Amniotic epithelial cell (primary cell): ENCODE measurements at places on chromosomes 3 and 15.

DNA sequence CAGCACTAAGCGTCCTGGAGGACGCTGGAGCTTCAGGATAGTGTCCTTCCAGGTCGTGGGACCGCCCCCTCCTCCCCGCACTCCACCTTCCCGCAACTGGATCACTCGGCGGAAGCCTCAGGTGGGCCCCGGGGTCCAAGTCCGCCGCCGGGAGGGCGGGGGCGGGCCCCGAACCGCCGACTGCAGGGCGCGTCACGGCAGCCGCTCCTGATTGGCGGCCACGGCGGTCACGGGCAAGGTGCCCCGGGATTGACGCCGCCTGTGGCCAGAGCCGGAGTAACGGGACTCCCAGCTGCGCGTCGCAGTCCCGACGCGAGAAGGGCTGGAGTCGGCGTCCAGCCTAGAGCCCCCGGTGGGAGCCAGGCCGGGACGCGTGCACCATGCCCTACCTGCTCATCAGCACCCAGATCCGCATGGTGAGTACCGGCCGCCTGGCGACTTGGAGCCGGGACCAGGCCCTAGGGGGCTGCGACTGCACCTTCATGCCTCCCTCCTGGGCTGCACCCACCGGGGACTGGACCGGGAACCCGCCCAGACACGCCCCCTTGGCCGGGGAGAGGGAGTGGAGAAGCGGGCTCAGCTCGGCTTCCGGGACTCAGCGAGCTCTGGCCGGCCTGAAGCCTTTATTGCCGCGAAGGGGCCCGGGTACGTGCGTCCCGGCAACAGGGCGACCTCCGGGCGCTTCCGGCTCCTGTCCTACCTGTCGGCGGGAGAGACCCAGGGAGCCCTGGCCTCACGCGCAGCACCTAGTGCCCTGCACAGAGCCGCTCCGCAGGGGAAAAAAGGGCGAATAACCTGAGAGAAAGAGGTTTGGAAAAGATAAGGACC, at the start of gene GCHFR:
Gene GCHFR, plus strand, starts transcription at position 268 of the 828 bp plus-strand sequence. Its CDS starts 113 bp downstream, at position 381.
- peak; percentile 53 for DNase-seq

- no peak for DNase-seq
These were observed 980 bp downstream of the PARP9 start for GRCh38 chr3:122562923-122563716.

GRCh38 chr15:69060041-69060481, 45.6 kb downstream of the NOX5 start:
- DNase-seq, result no peak

GRCh38 chr3:37892927-37893600, 31.4 kb downstream of the CTDSPL start:
- peak; percentile 7 for DNase-seq

GRCh38 chr15:94804613-94805012, 573.3 kb downstream of the MCTP2 start:
- no peak for DNase-seq

GRCh38 chr3:129063091-129063640, 2.6 kb downstream of the GP9 start:
- no peak for DNase-seq

DNA sequence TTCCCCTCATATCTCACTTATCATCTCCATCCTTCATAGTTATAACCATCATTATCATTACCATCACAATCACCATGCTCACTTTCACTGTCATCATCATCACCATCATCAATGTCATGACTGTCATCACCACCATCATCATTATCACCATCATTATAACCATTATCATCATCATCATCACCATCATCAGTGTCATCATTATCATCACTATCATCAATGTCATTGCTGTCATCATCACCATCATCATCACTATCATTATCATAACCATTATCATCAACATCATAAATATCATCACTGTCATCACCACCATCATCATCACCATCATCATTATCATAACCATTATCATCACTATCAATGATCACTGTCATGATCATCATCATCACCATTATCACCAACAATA, 44.1 kb downstream of the SSUH2 start:
- no peak for DNase-seq

GRCh38 chr3:108914774-108915641, 38.7 kb downstream of the GUCA1C start:
- DNase-seq, result peak; percentile 54

- DNase-seq, result no peak
These were observed 219.7 kb upstream of the NAALADL2 start for GRCh38 chr3:174639406-174639805.

DNA sequence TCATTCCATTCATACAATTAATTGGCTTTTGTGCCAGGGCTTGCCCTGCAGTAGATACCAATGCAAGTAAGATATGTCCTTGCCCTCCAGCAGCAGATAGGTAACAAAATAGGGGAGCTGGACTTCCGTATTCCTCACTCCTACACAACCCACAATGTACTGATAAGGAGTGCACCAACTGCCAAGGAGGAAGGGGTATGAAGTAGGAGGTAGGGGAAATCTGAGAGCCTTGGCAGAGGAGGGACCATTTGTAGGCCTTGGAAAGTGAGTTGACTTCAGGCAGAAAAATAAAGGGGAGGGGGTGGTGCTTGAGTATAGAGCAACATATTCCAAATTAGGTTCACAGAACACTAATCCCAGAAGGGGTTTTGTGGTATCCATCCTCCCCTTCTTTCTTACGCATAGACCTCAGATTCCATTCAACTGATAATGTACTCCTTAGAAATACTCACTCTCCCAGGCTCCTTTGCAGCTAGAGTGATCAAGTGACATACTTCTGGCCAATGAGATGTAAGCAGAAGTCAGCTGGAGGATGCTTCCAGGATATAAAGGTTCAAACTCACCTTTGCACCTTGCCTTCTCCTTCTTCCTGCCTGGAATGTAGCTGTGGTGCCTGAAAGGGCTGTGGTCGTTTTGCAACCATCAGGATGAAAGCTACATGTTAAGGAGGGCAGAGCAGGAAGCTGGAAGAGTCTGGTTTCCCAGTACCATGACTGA, 127.1 kb upstream of the SMAD3 start:
- DNase-seq, result peak; percentile 57

DNA sequence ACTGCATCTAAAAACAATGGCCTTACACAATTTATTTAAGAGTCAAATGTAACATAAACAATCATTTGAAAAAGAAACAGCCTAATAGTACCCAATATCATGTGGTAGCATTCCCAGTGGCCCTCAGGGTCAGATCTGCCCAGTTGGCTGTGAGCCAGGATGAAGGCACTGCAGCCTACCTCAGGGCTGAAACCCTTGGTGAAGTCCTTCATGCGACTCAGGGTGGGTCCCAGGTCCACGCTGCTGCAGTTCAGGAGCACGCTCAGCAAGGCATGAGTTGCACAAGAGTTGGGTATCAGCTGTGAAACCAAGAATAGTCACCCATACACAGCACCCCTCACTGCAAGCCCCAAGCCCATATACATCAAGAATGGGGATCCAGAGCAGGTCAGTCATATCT, 37.1 kb downstream of the SEMA3G start:
- no peak for DNase-seq

- peak; percentile 64 for DNase-seq
These were observed 46.4 kb downstream of the GJD2 start for GRCh38 chr15:34708422-34708821.

DNA sequence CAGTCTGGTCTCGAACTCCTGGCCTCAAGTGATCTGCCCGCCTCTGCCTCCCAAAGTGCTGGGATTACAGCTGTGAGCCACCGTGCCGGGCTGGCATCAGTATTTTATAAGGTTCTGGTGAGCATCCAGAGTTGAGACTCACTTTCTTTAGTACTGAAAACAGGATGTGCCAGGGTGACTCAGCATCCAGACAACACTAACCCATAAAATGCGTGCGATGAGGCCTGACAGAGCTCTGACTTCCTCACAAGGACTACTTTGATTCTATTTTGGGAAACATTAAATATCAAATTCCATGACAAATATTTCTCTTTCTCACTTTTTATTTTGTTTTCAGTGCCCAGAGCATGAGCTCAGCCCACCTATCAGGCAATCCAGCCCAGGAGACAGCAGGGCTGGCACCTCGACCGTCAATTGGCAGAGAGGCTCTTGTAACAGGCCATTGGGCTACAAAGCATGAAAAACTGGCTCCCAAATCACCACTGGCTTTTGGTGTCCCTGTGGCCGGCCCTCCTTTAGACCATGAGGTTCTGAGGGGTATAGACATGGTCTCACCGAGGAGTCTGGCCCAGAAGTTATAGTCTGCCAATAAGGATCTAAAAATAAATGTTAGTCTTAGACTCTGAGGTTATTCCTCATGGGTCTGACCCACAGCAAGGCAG, 75.0 kb downstream of the FEM1B start:
- DNase-seq, result peak; percentile 93

DNA sequence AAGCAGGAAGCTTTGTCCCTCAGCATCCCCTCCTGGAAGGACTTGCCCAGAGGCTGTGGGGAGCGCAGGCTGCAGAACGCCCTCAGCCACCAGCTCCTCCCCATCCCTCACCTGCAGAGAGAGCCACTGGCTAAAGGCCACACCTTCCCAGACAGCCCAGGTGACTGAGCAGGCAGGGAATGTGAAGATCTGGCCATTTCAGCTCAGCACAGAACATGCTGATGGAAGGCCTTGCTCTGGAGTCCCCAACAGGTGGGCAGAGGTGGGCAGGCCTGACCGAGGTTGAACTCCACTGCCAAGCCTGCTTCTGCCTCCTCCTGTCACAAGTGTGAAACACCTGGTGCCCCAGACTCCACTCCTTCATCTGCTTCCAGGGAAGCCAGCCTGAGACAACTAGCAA, 50.7 kb upstream of the SEC61A1 start:
- DNase-seq, result no peak

- no peak for DNase-seq
These were observed 523.6 kb upstream of the LMCD1 start for GRCh38 chr3:7978087-7978422.

- no peak for DNase-seq
These were observed 76.5 kb upstream of the SNRPA1 start for GRCh38 chr15:101371519-101371918.

DNA sequence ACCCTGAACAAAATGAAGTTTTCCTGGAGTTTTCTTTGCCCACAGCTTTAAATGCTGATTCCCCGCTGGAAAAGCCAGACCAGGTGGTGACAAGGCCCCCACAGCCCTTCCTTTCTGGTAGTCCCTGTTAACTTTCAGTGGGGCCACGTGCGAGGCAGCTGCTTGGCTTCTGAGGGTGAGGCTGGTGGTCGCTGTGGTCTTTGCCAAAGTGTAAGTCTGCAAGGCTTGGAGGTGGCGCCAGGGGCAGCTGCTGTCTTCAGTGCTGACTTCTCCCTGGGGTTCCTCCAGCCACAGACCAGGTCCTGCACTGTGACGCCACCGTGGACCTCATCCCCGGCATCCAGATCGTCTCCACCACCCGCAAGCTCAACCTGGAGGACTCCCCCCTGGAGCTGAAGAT, 54.1 kb upstream of the TAMM41 start:
- DNase-seq, result no peak

DNA sequence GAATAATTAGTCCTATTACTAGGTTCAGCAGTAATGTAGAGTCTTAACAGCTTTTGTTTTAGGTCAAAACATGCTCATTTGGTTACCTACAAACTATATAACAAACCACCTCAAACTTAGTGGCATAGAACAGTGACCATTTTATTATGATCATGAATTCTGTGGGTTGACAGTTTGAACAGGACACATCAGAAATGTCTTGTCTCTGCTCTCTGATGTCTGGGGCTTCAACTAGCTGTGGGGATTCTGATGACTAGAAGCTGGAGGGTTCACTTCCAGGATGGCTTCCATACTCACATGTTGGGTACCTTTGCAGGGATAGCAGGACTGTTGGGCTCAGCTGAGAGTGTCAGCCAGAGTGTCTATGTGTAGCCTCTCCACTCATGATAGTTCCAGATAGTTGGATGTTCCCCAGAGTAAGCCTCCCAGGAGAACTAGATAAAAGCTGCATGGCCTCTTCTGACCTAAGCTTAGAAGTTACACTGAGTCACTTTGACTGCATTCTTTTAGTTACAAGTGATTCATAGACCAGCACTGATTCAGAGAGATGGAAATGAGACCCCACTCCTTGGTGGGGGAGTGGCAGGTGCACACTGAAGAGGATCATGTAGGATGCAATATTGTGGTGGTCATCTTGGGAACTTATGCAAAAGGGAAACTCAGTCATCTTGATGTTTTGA, 32.6 kb downstream of the PLCL2 start:
- peak; percentile 15 for DNase-seq

GRCh38 chr3:122183893-122184590, 574 bp downstream of the CASR start:
- DNase-seq, result no peak

GRCh38 chr15:89486726-89487050, 9.7 kb downstream of the RHCG start:
- DNase-seq, result no peak

- DNase-seq, result peak; percentile 41
These were observed 20.9 kb downstream of the SLC6A6 start for GRCh38 chr3:14423197-14423743.

GRCh38 chr3:47022641-47023071, 43.2 kb downstream of the NBEAL2 start:
- DNase-seq, result peak; percentile 25

- no peak for DNase-seq
These were observed 121.8 kb downstream of the CTNNB1 start for GRCh38 chr3:41320953-41321641.

DNA sequence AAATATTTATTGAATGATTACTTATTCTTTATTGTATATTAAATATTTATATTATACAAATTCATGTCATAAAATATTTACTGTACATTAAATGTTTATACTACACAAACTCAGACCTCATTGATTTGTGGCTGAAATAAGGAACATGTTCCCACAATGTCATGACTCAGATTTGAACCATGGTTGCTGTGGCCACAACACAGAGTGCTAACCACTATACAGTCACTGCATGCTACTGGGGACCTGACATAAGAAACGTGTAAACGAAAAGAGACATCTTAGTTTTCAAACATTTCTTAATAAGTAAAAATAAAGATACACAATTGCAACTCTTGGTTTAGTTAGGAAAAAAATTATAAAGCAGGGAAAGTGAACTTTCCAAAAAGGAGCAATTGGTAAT, 99.1 kb upstream of the AGTR1 start:
- DNase-seq, result no peak

- peak; percentile 80 for DNase-seq
These were observed 100.5 kb upstream of the ZBED2 start for GRCh38 chr3:111695636-111696117.

- DNase-seq, result no peak
These were observed 115.4 kb downstream of the MYLK start for GRCh38 chr3:123768480-123769355.

- no peak for DNase-seq
These were observed 76.8 kb downstream of the CHCHD4 start for GRCh38 chr3:14047841-14048240.

- DNase-seq, result no peak
These were observed 3.3 kb upstream of the RNF13 start for GRCh38 chr3:149809699-149810098.

- DNase-seq, result no peak
These were observed 34.6 kb upstream of the FGD5 start for GRCh38 chr3:14784087-14784681.

GRCh38 chr3:64190517-64191515, 34.5 kb downstream of the PRICKLE2 start:
- DNase-seq, result peak; percentile 98
